Fibroblast of villous mesenchyme (primary cell): ENCODE measurements at places on chromosomes 6 and 20.

DNA sequence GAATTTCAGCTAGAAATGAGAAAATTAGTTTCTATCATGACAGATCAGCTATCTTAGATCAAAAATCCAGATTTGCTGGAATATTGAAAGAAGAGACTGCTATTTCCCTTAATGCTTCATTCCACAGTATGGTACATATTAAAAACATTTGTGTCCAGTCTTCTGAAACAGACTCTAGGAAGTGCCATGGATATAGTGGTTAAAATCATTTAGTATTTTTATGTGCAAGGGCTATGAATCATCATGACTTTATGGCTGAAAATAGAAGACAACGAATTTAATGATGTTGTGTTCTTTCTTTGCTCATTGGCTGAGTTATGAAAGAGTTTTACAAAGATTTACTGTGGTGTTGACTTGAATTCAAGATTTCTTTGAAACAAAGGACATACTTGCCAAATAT lies 146.6 kb downstream of the ANKRD60 start:
- DNase-seq, result peak; percentile 53

GRCh38 chr6:72977114-72977513 lies 248.2 kb downstream of the KHDC1L start:
- no peak for DNase-seq

DNA sequence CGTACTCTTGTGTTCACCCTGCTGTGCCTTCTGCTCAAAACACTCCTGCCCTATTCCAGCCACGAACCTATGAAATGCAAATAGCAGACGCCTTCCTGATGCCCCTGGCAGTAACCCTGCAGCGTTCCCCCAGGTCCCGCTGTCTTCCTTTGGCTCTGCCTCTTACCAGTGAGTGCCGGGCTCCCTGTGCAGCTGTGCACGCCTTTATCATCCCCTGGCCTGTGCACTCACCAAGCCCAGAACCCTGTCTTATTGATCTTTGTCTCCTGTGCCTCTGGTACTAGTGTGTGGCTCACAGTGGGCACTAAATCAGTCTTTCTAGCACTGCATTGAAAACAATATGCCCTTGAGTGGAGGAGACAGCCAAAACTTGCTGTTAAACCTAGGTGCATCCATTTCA lies 19.7 kb downstream of the ZDHHC14 start:
- no peak for DNase-seq

- DNase-seq, result no peak
Measured at GRCh38 chr20:43750774-43751166, 24.0 kb upstream of the GTSF1L start.

- no peak for DNase-seq
Measured at GRCh38 chr6:150177259-150177951, 34.6 kb downstream of the PPP1R14C start.
